Activated CD4-positive, alpha-beta T cell treated with anti-CD3 and anti-CD28 coated beads, Interleukin-10, Interleukin-2, amounts not matched to agents 100 ng/mL and 50 ng/mL, durations not matched to agents 16 hours and 8 hours (primary cell): ENCODE measurements at places on chromosomes 6 and 20.

DNA sequence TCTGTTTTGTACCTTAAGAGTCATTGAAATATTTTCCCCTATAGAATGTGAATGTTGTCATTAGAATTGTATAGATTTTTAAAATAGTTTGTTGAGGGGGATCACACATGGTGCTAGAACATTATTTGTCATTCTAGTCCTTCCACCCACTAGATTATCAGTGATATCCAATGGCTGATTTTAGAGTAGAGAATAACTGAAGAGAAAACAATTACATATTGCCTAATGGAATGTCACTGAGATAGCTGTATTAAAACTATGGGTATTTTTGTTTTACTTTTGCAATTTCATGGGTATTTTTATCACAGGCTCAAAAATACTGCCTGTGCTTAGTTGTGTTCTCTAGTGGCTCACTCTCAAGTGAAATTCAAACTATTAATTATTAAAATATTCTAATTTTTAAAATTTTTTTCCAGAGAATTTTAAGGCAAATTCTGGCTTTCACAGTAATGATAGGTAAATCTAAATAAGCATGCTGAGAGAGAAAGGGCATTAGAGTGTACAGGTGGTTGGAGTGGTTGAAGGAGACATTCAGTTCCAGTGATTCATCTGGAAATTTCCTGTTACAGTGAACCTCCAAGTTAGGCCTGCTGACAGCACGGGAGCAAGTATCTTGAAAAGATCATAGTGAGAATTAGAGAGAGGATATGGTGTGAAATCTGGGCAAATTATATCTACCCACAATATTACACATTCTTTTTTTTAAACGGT, 399.6 kb downstream of the NKAIN2 start:
- DNase-seq, result no peak

- no peak for DNase-seq
These were observed 48.8 kb upstream of the CDH22 start for GRCh38 chr20:46357030-46357514.

DNA sequence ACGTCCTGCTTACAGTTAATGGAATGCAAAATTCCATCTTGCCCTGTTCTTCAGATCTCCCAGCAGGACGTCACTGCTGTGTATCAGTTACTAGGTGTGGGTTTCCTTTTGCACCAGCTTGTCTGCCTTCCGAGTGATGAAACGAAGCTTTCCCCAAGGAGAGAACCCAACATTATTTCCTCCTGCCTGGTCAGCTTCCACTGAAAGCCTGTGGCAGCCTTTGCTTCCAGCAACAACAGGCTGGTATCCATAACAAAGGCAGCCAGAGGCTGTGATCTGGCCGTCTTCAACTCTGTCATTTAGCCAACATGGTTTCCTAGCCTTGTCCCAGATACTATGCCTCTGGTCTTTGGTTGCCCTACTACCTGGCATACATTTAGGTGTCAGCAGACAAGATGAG, 78.9 kb upstream of the HEY2 start:
- no peak for DNase-seq

GRCh38 chr6:103729658-103730057, 1130.1 kb downstream of the HACE1 start:
- no peak for DNase-seq

DNA sequence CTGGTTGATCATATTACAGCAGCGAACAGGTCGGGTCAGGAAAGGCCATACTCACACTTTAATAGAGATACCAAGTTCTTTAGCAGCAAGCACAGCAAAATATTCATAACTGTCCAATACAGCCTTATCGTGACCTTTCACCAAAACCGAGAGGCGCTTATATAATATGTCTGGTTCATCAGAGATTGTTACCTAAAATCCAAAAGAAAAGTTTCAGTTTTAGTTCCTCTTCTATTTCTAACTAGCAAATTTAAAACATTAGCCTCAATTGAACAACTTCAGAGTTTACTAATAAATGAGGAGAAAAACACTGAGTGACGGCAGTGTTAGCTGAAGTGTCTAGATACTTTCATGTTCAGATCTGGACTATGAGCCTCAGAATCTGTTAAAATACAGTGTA, 5.9 kb downstream of the MRPS10 start:
- no peak for DNase-seq

- DNase-seq, result no peak
These were observed 71.2 kb downstream of the CBLN4 start for GRCh38 chr20:55934146-55934545.

- peak; percentile 71 for DNase-seq
These were observed 771 bp downstream of the ARFRP1 start for GRCh38 chr20:63706852-63707557.

GRCh38 chr20:4875578-4876067, 125.7 kb downstream of the SLC23A2 start:
- DNase-seq, result no peak

DNA sequence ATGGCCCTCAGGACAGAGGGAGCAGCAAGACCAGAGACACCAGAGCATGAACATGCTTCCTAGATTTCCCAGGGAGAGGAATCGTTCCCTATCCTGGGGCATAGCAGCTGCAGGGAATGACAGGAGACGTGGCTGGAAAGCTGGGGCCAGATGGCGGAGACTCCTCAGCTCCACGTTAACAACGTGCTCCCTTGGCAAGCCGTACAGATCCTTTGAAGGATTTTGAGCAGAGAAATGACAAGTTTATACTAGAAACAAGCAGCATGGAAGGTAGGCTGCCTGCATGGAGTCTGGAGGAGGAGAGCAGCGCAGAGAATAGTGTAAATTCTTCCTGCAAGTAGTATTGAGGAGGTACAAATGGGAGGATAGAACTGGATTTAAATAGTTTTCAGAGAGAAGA, 11.7 kb downstream of the MYLIP start:
- DNase-seq, result no peak

- DNase-seq, result no peak
These were observed 44.1 kb downstream of the GJA1 start for GRCh38 chr6:121479486-121480098.

- no peak for DNase-seq
These were observed 50.2 kb downstream of the ARHGAP18 start for GRCh38 chr6:129659590-129660345.

GRCh38 chr6:30097902-30098768, 14.8 kb downstream of the TRIM31 start:
- DNase-seq, result no peak

- no peak for DNase-seq
These were observed 29.3 kb downstream of the KCNQ5 start for GRCh38 chr6:72651174-72651573.

- DNase-seq, result peak; percentile 89
These were observed 74.5 kb upstream of the MRPS10 start for GRCh38 chr6:42292004-42292740.

- no peak for DNase-seq
These were observed 5.9 kb upstream of the C20orf144 start for GRCh38 chr20:33656010-33656782.

GRCh38 chr6:26575494-26575939, 21.2 kb upstream of the ABT1 start:
- peak; percentile 62 for DNase-seq
